ENCODE measurements at places on chromosomes 13 and 19. TPM values are rescaled to one million over a fixed set of nuclear protein-coding genes. Genes with fewer than 3 reads are reported as not detected.

VSTM1 gene
- not detected for total RNA-seq

DENND1C gene
- 2.8 TPM for total RNA-seq

CABP5 gene
- total RNA-seq: not detected

DNA sequence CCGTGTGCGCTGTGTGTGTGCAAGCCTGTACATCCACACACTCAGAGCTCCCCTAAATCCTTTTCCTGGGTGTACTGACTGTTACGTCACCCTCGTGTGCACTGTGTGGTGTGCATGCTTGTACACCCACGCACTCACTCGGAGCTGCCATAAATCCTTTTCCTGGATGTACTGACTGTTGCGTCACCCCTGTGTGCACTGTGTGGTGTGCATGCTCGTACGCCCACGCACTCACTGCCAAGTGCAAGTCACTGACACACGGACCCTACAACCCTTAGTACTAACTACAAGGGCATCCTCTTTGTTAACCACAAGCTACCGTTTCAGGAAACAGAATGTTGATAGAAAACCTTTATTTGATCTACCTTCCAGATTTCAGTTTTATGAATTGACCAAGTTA, 983.4 kb downstream of the EFNB2 start:
- no peak for DNase-seq

GRCh38 chr13:93721483-93721882, 494.9 kb downstream of the GPC6 start:
- DNase-seq: no peak

DNA sequence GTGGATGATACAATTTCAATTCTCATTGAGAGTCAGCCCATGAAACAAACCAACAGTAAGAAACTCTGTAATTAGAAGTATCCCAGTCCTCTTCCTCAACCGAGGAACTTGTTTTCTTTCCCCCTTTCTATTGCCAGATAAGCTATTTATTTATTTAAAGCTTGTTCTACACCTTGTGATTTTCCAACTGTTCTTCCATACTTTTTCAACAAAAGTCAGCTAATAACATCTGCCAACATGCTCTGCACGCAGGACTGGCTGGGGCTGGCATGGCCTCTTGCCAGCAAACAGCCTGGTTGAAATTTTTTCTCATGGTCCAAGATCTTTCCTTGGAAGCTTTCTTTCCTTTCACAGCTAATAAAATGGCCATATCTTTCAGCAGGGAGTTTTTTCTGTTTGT, 2.9 kb upstream of the IRS2 start:
- no peak for DNase-seq

GRCh38 chr13:77383097-77383496, 56.2 kb upstream of the MYCBP2 start:
- no peak for DNase-seq

GRCh38 chr13:52955472-52955874, 73.1 kb upstream of the OLFM4 start:
- DNase-seq: no peak

DNA sequence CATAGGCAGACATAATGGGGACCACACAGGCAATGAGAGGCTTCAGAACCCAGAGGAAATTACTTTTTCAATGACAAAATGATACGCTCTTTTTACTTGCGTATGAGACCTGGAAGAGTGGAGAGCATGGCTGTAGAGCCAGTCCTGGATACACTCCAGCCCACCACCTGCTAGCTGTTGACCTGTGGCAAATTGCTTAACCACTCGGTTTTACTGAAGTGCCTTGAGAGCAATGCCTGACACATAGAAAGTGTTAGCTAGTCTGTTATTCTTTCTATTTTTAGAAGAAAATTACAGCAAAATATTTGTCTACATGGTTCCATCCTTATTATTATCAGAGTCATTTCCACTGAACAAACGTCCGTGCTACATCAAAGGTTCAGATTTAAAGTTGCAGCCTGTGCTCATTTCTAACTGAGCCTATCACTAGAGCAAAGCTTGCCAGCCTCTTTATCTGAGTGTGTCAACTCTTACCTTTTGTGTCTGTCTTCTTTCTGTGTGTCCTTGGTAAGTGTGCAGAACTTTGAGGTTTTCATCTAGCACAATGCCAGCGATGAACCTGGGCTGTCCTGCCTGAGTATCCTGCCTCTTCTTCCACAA, 9.6 kb upstream of the GPR183 start:
- no peak for DNase-seq

- no peak for DNase-seq
These were observed 385.4 kb upstream of the SLC10A2 start for GRCh38 chr13:103451656-103452055.

GRCh38 chr13:55160867-55161266, 1979.9 kb upstream of the PRR20A start:
- no peak for DNase-seq

All from left colon (tissue), 2 donors.